ENCODE measurements at places on chromosomes 3 and 15.

DNA sequence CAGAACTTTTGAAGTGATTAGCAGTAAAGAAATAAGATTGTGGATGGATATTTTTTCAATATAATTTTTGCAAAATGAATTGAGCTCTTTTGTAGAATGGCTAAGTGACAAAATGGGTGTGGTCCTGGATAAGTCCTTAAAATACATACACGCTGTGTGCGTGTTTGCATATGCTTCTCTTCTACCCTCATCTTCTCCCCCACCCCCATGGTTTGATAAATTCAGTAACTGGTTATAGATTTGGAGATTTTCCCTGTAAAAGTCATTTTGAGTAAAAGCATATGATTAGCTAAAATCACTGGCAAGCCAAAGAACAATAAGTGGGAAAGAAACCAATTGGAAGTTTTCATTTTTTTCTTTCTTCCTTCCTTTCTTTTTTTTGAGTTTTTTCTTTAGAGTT, 453.9 kb upstream of the MDFIC2 start:
- no peak for DNase-seq

- no peak for DNase-seq
These were observed 34.3 kb downstream of the IL20RB start for GRCh38 chr3:136992115-136992514.

DNA sequence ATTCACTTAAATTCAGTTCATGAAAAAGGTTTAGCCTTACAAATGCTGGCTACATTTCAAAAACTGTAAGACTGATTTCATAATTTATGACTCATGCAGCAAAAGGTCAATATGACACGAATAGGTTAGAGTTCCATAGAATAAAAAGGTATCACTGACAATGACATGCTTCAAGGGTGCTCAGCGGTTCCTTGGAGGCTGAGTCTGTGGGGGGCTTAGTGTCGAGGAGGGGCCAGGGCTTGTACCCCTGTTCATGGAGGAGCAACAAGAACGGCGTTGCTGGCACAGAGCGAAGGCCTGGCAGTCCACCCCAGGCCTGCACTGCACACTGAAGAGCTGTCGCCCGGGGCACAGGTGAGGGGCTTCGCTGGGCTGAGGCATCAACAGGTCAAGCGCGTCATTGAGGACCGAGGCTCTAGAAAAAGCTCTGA, 174.2 kb downstream of the NR1D2 start:
- DNase-seq = no peak

GRCh38 chr3:105979961-105980360, 111.1 kb upstream of the CBLB start:
- DNase-seq = no peak

- no peak for DNase-seq
These were observed 67.5 kb downstream of the TIPARP start for GRCh38 chr3:156741935-156742334.

DNA sequence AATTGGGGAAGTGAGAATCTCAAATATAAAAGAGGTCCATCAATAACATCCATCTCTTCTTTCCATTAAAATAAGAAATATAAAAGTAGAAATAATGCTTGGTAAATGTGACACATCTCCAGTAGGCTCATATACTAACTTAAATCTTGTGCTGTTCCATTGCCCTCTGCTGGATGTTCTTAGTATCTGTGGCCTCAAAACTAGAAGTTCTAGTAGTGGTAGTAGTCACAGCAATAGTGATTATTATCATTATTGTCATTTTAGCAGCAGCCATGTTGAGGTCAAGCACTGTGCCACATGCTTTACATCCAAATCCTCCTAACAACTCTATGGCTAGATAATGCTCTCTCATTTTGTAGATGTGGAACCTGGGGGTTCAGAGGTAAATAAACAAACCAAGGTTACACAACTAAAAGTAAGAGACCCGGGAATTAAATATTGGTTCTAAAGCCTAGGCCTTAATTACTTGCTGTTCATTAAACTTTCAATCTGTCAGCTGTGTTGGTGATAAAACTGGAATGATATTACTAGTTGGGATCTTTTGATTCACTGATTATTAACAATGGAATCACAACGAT, 20.2 kb upstream of the BTLA start:
- DNase-seq = peak; percentile 4

DNA sequence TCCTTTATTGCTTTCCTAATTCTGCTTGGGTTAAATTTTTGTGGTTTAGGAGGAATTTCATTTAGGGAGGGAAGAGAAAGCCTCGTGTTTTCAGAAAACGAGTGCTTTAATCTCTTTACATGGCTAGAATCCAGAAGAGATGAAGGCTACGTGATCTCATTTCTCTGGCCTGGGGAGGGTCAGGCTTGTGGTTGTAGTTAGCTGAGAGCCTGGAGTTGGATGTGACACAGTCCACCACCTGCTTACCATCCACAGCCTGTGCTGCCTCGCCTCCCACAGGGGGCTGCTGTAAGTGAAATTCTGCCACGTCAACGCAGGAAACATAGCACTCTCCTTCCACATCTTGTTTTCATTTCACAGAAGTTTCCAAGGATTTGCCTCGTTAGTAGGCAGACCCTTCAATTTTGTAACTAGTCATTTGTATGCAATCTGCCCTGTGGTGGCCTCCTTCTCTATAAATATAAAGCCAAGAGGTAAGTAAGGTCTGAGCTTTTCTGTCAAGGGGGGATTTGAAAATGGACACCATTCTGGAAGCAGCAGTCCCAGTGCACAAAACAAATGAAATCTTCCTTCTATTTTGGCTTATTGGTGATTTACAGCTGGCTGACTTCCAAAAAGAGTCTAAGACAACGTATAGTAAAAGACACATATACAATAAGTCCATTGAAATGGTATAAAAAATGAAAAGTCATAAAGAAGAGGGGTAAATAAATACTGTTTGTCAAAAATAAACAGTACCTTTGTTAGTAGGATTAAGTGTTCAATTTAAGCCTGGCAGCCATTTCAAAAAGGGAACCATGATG, 3.4 kb downstream of the GXYLT2 start:
- peak; percentile 15 for DNase-seq

DNA sequence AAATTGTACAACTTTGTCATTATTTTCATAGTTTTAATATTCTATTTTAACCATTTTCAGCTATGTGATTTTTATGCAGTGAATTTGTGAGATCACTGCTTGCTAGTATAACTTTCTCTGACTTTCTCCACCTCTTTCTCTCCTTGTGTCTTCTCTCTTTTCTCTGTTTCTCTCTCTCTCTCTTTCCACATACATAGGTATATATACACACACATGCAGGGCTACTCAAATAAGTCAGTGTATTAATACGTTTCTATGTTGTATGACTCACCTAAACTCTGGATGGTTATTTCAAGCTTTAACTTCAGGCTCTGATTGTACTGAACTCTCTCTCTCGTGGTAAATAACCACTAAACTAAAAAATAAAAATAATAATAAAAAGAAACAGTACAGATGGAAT, 1389.3 kb upstream of the ALCAM start:
- no peak for DNase-seq

Measured in nephron progenitor cell (in vitro differentiated cells).